ENCODE measurements at places on chromosomes 5 and 9. TPM values are rescaled to one million over a fixed set of nuclear protein-coding genes. Genes with fewer than 3 reads are reported as not detected.

DNA sequence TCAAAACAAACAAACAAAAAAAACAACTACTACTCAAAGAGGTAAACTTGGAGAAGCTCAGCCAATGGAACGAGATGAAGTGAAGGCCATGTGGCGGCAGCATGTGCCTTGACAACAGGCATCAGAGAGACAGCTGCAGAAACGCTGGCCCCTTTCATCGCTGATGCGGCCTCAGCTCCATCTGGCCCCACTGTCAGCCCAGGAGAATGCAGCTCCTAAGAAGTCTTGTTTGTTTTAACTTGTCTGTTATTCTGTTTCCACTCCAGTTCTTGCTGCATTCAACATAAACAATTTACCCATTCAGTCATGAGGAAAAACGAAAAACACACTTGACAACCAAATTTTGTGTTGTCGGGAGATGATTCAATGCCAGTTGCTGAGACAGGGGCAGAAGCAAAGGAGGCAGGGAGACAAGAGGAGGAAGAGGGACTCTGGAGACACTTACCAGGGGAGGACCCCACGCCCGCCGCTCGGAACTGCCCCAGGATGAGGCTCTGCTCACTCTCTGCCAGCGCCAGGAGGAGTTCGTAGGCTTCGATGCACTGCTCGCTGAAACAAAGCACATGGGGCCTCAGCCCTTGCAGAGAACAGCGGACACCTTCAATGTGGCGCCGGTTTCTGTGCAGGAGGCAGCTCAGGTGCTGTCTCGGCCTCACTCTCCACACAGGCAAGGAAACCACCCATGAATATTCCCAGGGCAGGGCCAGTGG is 91.2 kb downstream of the DCP2 start:
- DNase-seq: no peak

- DNase-seq: no peak
Measured at GRCh38 chr5:156004754-156005153, 322.2 kb upstream of the SGCD start.

DNA sequence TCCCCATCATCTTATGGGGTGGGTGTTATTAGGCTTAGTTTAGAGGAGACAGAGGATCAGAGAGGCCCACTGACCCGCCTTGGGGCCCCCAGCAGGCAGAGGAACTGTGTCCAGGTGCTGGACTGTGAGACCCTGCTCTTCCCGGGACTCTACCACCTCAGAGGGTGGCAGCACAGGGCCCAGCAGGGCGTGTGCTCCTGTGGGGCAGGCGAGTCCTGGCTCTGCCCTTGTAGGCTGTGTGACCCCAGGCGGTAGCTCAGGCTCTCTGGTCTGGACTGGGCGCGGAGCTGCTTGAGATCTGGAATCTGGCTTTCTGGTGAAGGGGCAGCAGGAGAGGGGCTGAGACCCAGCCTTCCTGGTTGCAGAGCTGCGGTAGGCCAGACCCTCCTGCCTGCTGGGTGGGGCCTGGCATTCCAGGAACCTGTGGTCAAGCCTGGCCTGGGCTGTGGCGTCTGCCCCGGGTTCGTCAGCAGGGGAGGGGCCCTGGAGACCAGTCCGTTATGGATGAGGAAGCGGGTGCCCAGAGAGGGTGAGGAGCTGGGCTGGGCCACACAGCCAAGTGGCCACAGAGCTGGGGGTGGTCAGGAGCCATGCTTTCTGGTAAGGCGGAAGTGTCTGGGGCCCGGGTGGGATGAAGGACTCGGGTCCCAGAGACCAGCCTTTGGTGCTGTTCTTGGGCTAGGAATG is 46.5 kb downstream of the RXRA start:
- no peak for DNase-seq

- DNase-seq: peak; percentile 38
Measured at GRCh38 chr5:73365990-73366667, 82.4 kb downstream of the FOXD1 start.

DNA sequence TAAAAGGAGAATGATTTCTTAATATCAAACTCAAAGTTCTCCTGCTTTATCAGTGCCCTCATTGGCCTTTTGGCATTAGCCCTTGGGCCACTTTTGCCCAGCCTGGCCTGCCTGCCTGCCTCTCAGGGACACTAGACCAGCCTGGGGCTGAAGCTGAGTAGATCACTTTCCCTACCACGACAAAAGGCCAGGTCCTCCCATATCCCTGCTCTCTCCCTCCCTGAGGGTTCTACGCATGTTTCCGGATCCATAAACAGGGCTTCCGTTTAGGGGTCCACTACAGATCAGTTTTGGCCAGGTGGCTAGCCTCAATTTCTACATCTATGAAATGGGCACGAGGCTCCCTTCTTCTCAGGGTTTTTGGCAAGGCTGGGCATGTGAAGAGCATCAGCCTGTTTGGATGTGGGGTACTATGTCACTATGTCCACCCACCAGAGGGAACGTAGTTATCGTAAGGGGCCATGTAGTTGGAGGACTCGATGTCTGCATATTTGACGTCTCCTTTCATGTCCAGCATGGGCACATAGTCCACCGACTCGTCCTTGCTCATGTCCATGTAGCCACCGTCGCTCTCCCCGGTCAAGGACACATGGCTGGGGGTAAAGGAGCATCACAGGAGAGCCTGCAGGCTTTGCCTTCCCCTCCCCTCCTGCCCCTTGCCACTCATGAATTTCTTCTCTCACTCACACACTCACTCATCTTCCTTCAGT is 34.0 kb downstream of the PDGFRB start:
- no peak for DNase-seq

DNA sequence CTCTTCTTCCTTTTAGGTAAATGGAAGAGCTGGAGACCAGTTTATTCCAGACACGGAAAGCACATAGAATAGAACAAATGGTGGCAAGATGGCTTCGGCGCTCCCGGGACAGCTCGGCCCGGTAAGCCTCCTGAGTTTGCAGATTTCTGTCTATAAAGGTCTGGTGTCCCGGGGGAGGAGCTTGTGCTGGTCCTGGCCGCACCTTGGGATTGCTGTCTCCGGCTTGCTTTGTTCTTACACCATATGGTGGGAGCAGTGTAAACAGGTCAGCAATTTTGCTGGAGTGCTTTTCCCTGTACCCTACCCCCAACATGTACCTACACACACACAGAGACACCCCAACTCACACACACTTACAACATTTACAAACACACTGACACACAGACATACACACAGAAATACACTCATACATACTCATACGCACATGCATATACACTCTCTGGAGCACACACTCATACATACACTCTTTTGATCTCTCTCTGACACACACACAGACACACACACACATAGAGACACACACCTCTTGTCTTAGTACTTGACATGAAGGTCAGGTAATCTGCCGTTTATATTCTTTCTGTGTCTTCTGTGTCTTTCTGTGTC is 42.0 kb downstream of the FRMPD1 start:
- no peak for DNase-seq

The FGFR4 gene
- total RNA-seq: 3.6 TPM

The ANKRD18A gene
- 4.6 TPM for total RNA-seq

The PDLIM4 gene
- 10.6 TPM for total RNA-seq

Measured in spinal cord (tissue), 10 donors.